T-cell (primary cell): ENCODE measurements at places on chromosomes 6 and 20. TPM values are rescaled to one million over a fixed set of nuclear protein-coding genes. Genes with fewer than 3 reads are reported as not detected.

The SLC4A11 gene
- total RNA-seq = 0.43 TPM

The HCK gene
- 0.73 TPM for total RNA-seq

The LY6G5B gene
- total RNA-seq = 38.7 TPM

DNA sequence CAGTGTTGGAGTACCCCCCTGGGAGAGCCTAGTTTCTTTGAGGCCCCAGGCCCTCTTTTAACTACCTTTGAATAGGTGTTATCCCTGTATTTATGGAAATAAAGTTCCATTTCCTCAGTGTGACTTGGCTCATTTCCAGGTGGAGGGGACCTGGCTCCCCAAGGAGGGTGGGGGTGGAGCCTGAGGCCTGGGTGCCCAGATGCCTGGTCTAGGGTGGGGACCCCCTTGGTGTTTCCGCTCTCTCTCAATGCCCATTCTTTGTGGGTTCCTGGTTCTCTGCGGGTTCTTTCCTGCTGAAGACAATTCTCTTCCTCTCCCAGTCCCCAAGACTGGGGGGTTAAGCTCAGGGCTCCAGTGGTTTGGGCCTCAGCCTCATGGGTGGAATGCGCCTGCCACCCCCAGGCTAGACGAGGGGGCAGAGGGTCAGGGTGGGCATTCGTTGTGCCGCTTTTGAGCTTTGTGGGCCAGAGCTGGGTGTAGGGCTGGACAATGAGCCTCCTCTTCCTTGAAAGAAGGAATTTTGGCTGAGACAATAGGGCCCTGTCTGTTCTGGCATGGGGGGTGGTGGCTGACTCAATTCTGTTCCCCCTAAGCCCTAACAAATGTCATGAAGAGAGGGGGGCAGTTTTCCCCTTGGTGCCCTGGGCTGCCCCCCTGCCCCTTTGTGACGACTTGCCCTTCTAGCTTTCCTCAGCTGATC lies 686 bp upstream of the EGFL8 start:
- no peaks in the 10 kb centered on the region for H3K27me3 ChIP-seq
- no peak for DNase-seq
- H3K4me3 ChIP-seq = no peak overlapping the region

The TAGAP gene
- total RNA-seq = 119 TPM

DNA sequence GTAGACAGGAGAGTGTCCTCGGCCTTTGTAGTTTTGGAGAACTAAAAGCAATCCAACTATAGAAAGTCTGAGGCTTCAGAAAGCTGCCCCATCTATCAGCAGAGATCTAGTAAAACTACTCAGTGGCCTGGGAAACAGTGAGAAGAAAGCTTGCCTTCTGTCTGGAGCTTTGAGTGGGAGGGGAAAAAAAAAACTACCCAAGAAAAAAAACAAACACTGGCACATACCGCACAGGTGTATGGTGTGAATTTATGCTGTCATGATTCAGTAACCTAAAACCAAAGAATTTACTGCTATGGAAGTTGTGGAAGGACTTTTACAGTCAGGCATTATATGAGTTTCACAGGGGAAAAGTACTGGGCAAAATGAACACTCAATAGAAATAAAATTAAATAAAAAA lies 280.5 kb downstream of the ADGRB3 start:
- H3K36me3 ChIP-seq = no peaks in the 10 kb centered on the region
- no peaks in the 10 kb centered on the region for H3K4me1 ChIP-seq
- H3K27ac ChIP-seq = no peak overlapping the region
- H3K27me3 ChIP-seq = no peaks in the 10 kb centered on the region
- no peak for DNase-seq

The OR2H2 gene
- not detected for total RNA-seq

GRCh38 chr6:34143884-34144580 lies 1.9 kb downstream of the GRM4 start:
- peaks cover 6% of the 10 kb centered on the region for H3K27me3 ChIP-seq
- no peaks in the 10 kb centered on the region for H3K36me3 ChIP-seq
- H3K4me1 ChIP-seq = peaks cover 39% of the 10 kb centered on the region

The WFDC10B gene
- total RNA-seq = not detected

- H3K4me3 ChIP-seq = no peak overlapping the region
- H3K36me3 ChIP-seq = no peaks in the 10 kb centered on the region
- no peak for DNase-seq
- H3K27me3 ChIP-seq = no peaks in the 10 kb centered on the region
These were observed 434.6 kb downstream of the LMBRD1 start for GRCh38 chr6:69362209-69362608.

GRCh38 chr6:154621686-154622085 lies 111.2 kb upstream of the CNKSR3 start:
- H3K27me3 ChIP-seq = no peaks in the 10 kb centered on the region
- H3K4me1 ChIP-seq = no peaks in the 10 kb centered on the region
- no peak overlapping the region for H3K27ac ChIP-seq
- H3K4me3 ChIP-seq = no peak overlapping the region
- no peak for DNase-seq

- no peaks in the 10 kb centered on the region for H3K4me1 ChIP-seq
- DNase-seq = no peak
These were observed 14.9 kb downstream of the RCAN2 start for GRCh38 chr6:46476301-46476700.

The KIAA1586 gene
- total RNA-seq = 12.5 TPM

The SLC35F1 gene
- total RNA-seq = not detected

- no peaks in the 10 kb centered on the region for H3K27me3 ChIP-seq
- no peak overlapping the region for H3K27ac ChIP-seq
- no peak for DNase-seq
- no peak overlapping the region for H3K4me3 ChIP-seq
- H3K36me3 ChIP-seq = no peaks in the 10 kb centered on the region
- no peaks in the 10 kb centered on the region for H3K4me1 ChIP-seq
These were observed 45.2 kb upstream of the NHSL1 start for GRCh38 chr6:138544501-138544900.

The GUCA1A gene
- not detected for total RNA-seq
